ENCODE measurements at places on chromosomes 5 and 9.

GRCh38 chr9:63817622-63818518, 1467.1 kb downstream of the FOXD4L5 start:
- peak; percentile 63 for DNase-seq

DNA sequence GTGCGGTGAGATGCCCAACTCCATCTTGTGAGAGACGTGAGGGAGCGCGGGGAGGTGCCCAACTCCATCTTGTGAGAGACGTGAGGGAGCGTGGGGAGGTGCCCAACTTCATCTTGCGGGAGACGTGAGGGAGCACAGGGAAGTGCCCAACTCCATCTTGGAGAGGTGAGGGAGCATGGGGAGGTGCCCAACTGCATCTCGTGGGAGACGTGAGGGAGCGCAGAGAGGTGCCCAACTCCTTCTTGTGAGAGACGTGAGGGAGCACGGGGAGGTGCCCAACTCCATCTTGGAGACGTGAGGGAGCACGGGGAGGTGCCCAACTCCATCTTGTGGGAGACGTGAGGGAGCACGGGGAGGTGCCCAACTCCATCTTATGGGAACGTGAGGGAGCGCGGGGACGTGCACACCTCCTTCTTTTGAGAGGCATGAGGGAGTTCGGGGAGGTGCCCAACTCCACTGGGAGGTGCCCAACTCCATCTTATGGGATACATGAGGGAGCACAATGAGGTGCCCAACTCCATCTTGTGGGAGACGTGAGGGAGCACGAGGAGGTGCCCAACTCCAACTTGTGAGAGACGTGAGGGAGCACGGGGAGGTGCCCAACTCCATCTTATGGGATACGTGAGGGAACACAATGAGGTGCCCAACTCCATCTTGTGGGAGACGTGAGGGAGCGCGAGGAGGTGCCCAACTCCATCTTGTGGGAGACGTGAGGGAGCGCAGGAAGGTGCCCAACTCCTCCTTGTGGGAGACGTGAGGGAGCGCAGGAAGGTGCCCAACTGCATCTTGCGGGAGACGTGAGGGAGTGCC, 235.4 kb downstream of the CACNA1B start:
- no peak for DNase-seq

GRCh38 chr9:34276772-34277171, 52.3 kb downstream of the KIF24 start:
- no peak for DNase-seq

DNA sequence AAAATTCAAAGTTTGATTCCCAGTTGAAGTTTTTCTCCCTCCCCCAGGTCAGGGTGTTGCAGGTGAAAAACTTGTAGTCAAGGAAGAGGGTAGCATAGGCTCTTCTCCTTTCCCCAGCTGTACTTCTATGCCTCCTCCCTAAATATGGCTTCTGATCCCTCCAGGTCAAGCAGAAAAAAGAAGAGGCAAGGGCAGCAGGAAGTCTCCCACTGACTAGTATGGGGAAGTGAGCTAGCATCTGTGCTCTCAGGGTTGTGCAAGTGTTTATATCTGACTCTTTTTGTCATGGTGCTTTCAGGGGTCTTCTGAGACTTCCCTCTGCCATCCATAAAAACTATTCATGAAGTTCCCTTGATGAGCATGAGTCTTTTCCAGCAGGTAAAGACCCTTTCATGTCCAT, 76.0 kb downstream of the ATPSCKMT start:
- DNase-seq, result no peak

- no peak for DNase-seq
Measured at GRCh38 chr9:17433526-17433925, 145.3 kb upstream of the SH3GL2 start.

GRCh38 chr5:37120270-37120669, 128.9 kb downstream of the CPLANE1 start:
- no peak for DNase-seq

DNA sequence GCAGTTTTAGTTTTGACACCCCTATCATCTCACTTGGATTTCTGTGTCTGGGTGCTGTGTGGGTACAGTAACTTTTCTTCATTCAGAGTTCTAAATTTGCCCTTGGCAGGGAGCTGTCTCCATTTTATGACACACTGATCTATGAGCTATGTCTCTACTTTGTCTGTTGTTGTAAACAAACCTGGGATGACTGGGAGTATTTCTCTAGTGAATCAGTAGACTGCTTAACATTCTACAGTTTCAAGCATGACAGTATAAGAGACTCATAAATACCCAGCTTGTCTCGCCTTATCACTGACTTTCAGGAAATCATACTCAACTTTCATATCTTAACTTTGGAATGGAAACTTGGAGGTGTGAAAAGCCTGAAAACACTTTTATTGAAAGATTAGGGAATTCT, 212.1 kb upstream of the NUDT12 start:
- DNase-seq, result no peak

GRCh38 chr5:138661291-138661960, 86.2 kb upstream of the HSPA9 start:
- DNase-seq, result no peak

GRCh38 chr9:131320031-131320685, 30.6 kb downstream of the PLPP7 start:
- DNase-seq, result no peak

DNA sequence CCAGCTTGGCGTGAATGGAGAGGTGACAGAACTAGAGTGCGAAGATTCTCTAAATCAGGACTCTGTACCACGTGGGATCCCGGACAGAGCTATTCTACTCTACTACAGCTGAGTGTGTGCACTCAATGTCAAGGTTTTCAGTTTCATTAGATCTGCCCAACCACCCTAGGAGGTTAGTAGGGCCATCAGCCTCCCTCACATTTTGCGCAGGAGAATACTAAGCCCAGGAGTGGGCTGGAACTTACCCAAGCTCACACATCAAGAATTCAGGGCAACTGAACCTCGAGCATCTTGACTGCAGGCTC, 68.3 kb upstream of the TBC1D2 start:
- no peak for DNase-seq

DNA sequence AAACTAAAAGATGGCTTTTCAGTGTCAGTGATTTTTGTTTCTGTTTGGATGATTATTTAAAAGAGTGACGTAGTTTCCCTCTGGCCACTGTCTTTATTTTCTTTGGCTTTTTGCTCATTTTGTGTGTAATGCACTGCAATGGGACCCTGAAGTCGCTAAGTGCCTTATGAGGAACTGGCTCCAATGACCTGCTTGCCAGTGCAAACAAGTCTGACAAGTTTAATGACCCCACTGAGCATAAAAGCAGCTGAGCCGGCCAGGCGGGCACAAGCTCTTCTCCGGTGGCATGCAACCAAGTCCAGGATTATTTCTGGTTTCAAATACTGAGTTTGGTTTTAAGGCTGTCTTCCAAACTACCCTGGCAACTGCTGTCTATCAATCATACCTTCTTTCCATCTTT, 15.6 kb upstream of the GNA14 start:
- DNase-seq, result no peak

All from stimulated activated CD4-positive, alpha-beta T cell treated with anti-CD3 and anti-CD28 coated beads, Interleukin-2, amount 100 ng/mL, for 48 hours (primary cell).